ENCODE measurements at places on chromosomes 3 and 15.
A peak's percentile ranks its signal among the peaks of the same experiment; 100 is the strongest.

DNA sequence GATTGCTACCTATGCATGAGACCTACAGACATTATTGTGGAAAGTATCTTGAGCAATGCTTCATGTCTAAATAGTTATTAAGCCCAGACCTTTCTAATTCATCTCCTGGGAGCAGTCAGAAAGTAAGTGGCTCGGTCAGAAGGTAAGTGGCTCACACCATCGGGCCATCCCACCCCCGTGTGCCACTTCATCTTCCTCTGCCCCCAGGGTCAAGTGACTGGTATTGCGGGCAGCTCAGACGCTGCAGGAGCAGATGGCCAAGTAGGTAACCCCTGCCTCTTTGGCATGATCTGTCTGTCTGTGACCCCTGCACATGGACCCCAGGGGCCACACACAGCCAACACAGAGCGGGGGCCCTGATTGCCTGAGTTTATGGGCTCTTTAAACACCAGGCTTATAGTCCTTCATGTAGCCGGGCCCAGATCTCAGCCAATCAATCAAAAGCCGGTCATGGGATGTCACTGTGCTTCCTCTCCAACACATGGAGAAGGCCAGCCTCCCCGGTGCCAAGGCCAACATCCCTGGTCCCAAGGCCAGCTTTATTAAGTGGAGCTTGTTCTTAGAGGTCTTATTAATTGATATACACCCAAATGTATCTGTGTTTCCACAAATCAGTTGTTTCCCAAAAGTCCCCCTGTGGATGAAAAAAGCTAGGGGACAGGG lies 42.9 kb downstream of the LARP6 start:
- DNase-seq: no peak

DNA sequence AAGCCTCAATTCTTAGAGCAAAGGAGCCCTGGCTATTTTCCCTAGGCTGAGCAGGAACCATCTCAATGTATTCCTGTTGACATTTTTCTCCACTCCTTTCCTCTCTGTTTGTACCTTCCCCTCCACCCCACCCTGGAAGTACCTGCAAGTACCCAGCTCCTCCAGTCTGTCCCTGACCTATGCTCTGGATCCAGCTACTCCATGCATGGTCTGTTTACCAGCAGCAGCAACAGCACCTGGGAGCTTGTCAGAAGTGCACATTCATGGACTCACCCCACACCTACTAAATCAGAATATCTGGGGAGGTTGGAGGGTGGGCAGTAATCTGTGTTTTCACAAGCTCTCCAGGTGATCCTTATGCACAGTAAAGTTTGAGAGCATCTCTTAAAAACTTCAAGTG lies 240.7 kb upstream of the UMPS start:
- no peak for DNase-seq

DNA sequence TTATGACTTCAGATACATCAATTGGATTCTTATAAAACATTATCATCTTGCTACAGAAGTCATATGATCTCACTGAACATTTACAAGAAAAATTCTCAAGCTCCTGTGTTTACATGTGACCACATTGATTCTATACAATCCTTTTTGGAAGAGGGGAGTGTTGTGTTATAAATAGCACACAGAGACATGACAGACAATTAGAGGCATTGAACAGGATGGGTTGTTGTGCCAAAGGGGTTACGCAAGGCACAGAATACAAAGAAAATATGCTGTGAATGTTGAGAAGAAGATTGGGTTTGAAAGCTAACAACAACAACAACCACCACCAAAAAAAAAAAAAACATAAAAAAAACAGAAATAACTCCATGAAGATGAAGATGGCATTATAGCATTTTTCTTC lies 32.5 kb upstream of the TBL1XR1 start:
- no peak for DNase-seq

DNA sequence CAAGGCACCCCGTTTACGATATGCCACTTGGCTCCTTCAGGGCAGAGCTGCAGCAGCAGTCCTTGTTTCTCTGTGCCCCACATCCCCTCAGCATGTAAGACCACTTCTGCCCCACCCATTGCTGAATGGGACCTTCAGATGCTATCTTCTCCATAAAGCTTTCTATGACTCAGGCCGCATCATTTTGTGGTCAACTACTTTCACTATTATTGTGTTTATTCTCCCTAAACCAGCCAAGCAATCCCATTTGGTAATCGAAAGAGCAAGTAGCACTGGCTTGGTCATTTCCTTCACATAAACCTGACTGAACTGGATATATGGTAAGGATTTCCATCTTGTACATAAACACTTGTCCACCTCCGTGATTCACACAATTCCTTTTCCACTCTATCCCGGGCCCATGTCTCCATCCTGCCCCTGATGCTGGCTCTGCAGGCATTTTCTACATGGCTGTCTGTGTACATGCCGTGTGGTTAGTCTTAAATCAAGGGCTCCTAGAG lies 25.7 kb downstream of the LIPC start:
- DNase-seq: no peak

DNA sequence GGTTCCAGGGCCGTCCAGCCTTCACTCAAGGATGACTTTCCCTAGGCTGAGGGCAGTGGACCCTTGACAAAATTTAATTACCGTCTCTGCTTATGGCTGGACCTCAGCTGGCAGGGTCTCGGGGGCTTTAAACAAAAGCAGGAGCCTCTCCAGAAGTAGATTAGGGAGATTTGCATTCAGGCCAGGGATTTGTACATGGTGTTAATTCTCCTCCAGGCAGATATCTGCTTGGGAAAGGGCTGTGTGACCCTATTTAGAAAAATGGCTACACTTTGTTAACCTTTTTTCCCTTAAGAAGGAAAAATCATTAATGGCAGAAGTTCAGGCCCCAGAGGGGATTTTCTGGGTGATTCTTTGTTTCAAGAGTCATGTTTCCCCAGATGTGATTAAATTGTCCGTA lies 329.1 kb upstream of the C2CD4B start:
- DNase-seq: no peak

DNA sequence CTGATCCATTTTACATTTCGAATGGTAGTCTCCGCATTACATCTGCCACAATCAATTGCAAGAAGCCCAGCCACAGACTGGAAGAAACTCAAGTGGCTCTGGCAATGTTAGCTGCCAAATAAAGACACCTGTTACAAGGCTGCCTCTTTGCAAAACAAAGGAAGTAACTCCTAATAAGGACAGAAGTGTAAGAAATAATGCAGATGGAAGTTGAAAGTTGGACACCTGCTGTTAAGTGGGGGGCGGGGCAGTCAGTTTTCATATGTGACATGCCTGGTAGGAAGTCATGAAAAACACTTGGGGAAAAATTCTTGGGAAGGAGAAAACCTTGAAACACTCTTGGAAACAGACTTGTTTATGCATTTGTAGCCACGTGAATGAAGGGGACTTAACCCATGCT lies 54.1 kb upstream of the ATP2C1 start:
- DNase-seq: peak; percentile 72

GRCh38 chr3:67691207-67691606 lies 36.8 kb upstream of the SUCLG2 start:
- no peak for DNase-seq

GRCh38 chr3:16514021-16514700 lies 662 bp upstream of the RFTN1 start:
- DNase-seq: no peak

DNA sequence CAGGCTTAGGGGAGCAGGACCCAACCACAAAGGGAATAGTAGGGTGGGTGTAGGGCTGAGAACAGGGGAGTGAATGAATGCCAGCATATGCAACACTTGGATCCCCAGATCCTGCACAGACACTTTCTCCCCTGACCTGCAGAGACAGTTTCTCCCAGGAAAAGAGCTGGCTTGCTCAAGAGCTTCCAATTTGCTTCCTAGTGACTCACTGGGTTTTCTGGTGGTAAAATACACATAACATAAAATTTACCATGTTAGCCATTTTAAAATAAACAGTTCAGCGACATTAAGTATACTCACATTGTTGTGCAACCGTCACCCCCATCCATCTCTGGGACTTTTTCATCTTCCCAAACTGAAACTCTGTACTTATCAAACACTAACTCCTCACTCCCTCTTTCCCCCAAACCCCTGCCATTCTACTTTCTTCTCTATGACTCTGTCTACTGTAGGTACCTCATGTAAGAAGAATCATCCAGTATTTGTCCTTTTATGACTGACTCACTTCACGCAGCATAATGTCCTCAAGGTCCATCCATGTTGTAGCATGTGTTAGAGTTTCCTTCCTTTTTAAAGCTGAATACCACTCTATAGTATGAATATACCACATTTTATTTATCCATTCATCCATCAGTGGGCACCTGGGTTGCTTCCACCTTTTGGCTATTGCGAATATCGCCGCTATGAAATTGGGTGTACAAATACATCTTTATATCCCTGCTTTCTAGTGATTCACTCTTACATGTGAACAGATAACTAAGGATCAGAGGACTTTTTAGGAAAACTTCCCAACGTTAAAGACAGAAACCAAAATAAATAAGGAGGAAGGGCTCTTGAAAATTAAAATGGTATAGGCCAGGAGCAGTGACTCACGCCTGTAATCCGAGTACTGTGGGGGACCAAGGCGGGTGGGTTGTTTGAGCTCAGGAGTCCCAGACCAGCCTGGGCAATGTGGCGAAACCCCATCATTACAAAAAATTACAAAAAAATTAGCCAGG lies 95.6 kb upstream of the TJP1 start:
- no peak for DNase-seq

- DNase-seq: no peak
Measured at GRCh38 chr3:46898321-46899150, 21.0 kb downstream of the PTH1R start.

DNA sequence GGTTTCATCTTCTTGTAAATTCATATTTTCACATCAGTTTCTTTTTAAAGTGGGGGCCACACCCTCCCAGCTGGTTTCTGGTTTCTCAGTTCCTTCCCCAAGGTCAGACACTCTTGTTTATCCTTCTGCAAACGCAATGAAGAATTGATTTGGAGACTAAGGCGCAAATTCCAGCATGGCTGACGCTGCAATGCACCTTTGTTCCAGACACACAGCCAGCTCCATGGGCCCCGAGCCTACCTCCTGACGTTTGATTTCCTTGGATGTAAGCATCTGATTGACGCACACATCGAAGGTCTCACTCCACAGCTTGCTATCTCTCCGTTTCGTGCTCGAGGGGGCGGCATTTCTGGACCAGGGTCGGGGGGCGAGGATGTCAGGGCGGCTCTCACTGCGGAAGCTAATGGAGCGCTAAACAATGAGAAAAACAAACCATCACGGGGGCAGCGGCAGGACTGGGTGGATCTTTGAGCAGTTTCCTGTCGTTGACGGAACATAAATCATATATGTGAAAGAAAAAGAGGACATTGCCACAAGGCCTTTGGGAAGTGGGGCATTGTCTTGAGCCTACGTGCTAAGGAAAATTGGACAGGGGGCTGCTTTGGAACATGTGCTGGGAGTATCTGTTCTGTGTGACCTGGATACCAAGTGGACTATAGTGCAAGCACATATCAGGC lies 46.9 kb downstream of the ARHGEF3 start:
- DNase-seq: no peak

DNA sequence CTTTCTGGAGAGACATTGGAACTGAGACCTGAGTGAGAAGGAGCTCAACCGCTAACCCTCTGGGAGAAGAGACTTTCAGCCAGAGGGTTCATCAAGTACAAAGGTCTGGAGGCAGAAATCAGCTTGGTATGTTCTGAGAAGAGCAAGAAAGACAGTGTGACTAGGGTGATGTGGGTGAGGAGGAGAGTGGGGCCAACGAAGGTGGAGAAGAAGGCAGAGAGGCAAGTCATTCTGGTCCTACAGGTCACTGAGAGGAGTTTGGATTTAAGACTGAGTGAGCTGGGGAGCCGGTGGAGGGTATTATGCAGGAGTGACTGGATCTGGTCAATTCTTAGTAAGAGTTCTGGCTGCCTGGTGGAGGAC lies 12.2 kb downstream of the XIRP1 start:
- no peak for DNase-seq

DNA sequence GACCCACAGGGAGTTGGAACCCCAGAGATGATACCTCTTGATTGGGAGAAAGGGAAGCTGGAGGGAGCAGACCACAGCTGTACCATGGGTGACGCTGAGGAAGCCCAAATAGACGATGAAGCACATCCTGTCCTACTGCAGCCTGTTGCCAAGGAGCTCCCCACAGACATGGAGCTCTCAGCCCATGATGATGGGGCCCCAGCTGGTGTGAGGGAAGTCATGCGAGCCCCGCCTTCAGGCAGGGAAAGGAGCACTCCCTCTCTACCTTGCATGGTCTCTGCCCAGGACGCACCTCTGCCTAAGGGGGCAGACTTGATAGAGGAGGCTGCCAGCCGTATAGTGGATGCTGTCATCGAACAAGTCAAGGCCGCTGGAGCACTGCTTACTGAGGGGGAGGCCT lies 201.1 kb downstream of the AKAP13 start:
- no peak for DNase-seq

- no peak for DNase-seq
Measured at GRCh38 chr3:53718462-53718861, 127.8 kb downstream of the CHDH start.

GRCh38 chr3:23421811-23422516 lies 218.8 kb downstream of the UBE2E2 start:
- DNase-seq: no peak

DNA sequence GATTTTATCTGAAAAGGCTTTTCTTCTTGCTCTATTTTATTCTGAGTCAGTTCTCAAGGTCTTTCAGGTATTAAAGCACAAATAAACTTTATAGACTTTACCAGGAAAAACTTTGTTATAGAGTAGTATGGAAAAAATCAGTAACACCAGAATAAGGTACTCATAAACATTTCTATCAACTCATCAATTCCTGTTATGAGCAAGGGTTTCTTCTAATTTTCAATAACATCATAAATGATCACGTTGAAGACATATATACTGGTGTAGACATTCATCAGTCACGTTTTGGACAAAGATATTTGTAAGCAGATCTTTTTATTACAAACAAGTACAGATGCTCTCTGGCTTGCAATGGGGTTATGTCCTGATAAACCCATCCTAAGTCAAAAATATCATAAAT lies 9.6 kb upstream of the HDC start:
- DNase-seq: no peak

DNA sequence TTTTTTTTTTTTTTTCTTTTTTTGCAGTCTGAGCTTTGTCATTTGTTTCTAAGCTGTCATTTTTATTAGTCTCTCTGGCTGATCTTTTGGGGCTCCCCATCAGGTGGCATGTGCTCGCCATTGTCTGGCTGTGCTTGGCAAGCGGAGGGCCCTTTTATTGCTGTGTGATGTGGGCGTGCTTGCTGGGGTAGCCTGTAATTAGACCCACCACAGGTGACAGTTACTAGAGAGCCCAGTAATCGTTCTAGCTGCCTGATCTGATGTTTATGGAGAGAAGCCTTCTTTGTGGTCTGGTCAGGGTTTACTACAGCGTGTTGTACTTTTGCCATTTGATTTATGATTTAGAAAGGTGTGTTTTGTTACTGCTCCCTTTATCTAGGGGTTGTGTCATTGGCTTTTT lies 179.9 kb downstream of the MCTP2 start:
- DNase-seq: no peak
